NCI-H187 treated with DMSO at 0.1 percent for 48 hours (cell line): ENCODE measurements at places on chromosomes 3 and 15.

DNA sequence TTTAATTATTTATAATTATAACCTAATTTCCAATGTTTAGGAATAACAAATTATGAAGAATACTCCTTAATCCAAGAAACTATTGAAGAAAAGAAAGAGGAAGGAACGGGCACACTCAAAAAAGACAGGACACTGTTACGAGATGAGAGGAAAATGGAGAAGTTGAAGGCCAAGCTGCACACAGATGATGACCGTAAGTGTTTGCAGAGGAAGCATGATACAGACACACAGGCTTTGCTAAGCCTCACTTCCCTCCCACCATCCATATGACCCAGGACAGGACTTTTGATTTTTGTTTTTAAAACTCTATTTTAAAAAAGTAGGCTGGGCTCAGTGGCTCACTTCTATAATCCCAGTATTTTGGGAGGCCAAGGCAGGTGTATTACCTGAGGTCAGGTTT is 389.4 kb upstream of the TPM1 start:
- DNase-seq: no peak

GRCh38 chr3:101900316-101900715 is 51.0 kb downstream of the NFKBIZ start:
- DNase-seq: no peak

DNA sequence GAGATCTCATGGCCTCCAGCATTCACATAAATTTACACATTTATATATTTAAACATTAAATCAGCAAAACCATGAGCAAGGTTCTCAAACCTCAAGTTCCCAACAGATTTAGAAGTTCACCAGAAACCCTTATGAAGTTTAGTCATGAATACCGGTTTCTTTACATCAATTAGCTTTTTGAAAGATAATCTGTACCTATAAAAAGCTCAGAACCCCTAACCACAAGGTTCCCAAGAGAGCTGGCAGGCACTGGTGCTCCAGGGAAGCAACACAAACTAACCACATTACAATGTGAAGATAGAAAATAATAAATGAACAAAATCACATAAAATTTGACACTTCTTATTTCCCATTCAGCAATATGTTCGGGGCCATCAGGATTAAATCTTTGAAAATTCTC is 150.9 kb downstream of the FBN1 start:
- no peak for DNase-seq

GRCh38 chr3:144189044-144189443 is 217.4 kb downstream of the DIPK2A start:
- no peak for DNase-seq

- DNase-seq: no peak
Observed at GRCh38 chr3:145243875-145244274, 917.1 kb downstream of the PLOD2 start.

GRCh38 chr3:158539414-158540014 is 31.5 kb upstream of the MLF1 start:
- no peak for DNase-seq

DNA sequence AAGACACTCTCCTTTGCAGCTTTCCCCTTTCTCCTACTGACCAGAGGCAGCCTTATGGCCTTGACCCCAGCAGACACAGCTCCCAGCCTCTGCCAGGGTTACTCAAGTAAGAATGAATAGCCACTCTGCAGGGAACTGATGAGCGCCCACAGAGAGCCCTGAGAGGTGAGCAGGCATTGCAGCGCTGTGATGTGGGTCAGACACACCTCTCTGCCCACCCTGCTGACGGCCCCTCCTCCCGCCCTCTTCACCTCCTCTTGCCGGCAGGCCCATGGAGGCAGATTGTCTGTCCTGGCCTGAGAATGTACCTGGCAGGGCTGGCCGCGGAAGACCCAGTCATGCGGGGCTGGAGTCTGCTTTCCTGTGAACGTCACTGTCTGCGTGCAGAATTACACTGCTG is 512.6 kb upstream of the PPP2R3A start:
- DNase-seq: no peak

GRCh38 chr3:38021196-38021595 is 8.2 kb downstream of the PLCD1 start:
- DNase-seq: no peak

DNA sequence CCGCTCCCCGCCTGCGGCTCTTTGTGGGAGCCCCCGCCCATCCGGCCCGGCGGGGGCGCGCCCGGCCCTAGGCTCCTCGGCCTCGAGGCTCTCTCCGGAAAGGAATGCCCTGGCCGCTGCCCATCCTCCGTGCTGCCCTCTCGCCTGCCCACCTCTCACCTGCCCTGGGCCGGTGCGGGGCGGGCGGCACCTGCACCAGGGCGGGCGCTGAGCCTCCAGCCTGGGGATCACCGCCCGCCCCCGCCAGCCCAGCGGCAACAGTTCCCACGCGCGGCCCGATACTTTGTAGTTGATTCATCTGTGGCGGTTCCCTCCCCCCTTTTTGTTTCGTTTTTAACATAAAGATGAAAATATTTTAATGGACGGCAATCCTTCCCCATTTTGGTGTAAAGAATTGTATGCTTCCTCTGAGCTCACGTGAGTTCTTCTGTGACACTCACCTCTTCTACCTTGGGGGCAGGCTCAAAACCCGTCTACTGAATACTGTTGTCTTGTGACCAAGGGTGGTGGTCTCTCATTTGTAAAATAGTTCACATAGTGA is 1.9 kb downstream of the KLF13 start:
- DNase-seq: no peak

GRCh38 chr15:80750575-80750974 is 28.6 kb upstream of the CEMIP start:
- no peak for DNase-seq

DNA sequence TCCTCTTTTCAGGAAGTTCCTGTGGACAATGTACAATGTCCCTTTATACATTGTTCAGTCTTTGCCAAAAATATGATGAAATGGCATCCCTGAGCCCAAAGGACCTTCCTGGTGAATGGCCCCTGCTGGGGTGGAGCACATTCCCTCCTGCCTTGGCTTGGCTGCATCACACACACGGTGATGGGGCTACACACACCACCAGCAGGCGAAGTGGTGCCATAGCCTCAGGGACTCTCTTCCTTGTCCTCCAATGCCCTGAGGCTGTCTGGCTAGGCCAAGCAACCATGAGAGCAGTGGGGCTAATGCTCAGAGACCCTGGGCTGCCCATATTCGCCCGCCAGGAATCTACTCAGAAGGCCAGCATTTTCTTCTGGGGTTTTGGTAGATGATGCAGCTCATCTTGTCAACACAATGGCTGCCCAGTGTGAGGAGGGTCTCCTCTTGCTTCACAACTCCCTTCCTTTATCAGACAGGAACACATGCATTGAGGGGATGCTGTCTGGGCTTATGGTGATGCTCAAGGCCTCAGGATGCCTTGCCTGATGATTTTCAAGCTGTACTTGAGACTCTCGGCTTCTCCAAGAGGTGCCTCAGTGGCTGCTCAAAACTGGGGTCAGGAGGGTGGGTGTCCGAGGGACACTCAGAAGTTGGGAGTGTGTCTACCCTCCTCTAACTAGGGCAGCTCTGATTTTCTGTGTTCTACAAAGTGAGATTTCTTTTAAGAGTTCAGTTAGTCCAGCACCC is 40.9 kb upstream of the EPHB1 start:
- DNase-seq: no peak

- no peak for DNase-seq
Observed at GRCh38 chr15:22866079-22866478, 27.6 kb downstream of the NIPA2 start.

DNA sequence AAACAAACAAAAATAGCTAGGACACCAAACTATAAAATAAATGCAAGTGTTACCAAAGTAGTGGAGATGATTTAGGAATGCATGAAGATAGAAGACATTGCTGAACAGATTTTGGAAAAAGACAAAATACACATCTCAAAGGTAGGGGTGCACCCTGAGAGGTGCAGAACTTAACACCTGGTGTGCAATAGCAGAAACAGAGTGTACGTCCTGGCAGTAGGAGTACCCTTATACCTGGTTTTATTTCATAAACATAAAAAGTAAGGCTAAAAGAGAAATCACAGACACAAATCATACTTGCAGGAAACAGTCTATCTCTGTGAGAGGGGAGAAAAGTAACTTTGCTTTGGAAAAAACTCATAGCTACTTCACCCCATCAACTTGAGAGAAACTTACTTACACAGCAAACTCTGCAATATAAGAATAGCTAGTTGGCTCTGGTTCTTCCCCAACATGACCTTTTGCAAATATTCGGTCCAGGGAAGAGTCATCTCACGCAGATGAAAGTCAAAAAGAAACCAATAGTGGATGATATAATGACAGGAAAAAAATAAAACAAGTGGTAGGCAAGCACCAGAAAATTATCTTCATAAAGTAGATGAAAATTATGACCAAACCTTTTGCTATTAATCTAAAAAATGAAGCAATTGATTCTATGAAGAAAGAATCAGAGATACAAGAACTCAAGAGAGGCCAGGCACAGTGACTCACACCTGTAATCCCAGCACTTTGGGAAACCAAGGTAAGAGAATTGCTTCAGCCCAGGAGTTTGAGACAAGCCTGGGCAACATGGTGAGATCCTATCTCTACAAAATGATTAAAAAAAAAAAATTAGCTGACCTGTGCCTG is 108.9 kb upstream of the BNIP2 start:
- no peak for DNase-seq

DNA sequence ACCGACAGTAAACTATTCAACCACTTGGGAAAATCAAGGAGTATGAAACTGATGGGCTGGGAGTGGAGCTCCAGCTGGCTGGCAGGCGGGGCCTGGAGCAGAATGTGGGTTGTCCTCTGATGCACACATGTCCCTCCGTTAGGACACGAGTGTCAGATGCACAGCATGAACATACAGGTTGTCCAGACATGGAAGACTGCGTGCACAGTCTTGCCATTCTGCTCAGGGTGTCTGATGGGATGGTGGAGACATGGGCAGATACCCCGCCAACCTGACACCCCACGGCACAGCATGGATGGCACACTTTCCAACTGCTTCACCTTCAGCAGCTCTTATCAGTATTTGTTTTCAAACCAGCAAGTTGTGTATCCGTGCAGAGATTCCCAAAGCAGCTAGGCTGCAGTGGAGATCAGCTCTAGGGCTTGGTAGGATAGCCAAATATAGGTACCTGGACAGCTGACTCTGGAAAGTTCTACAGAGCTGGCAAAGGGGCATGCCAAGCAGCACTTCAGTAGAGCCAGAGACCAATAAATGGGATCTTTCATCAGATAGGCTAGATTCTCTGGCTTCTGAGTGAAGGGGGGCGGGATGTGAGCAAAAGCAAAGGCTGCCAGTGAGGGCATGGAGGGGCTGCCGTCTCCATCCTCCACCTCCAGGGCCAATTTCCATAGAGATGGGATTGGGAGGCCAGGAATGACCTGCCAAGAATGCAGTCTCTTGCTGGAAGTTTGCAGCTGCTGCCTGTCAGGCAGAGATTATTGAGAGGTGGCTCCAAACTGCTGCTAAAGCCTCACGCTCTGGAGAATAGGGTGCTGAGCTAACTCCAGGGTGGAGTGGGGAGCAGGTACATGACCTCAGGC is 47.2 kb upstream of the KY start:
- no peak for DNase-seq

- DNase-seq: no peak
Observed at GRCh38 chr3:3817865-3818264, 18.6 kb downstream of the LRRN1 start.

- no peak for DNase-seq
Observed at GRCh38 chr3:23508464-23508863, 297.3 kb upstream of the UBE2E1 start.

GRCh38 chr15:78072080-78072892 is 5.2 kb downstream of the TBC1D2B start:
- DNase-seq: no peak

DNA sequence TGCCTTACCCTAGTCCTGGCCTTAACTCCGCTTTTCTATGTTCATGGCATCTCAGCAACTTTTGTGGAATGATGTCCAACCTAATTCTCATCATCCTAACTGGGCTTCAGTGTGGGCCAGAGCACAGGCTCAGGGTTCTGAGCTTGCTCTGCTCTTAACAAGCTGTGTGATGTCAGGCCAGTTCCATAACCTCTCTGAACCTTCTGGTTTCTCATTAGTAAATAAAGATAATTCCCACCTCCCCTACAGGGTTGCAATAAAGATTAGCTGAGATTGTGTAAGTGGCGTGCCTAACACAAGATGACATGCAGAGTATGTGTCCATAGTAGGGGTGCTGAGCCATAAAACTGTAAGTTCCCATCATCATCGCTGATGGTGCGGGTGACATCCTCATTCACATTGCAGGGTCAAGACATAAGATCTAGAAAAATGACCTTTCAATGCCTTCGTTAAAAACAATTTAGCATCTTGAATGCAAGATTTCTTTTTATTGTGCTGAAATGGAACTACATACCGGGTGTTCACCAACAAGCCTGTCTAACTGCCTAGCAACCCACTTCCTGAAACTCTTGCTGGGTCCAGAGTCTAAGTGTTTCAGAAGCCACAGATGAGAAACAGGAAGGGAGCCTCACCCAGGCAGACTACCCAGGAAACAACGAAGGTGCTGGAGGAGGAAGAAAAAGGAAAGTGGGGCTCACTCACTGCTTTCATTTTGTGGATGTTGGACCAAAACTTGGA is 36.2 kb downstream of the CDCP1 start:
- DNase-seq: no peak

DNA sequence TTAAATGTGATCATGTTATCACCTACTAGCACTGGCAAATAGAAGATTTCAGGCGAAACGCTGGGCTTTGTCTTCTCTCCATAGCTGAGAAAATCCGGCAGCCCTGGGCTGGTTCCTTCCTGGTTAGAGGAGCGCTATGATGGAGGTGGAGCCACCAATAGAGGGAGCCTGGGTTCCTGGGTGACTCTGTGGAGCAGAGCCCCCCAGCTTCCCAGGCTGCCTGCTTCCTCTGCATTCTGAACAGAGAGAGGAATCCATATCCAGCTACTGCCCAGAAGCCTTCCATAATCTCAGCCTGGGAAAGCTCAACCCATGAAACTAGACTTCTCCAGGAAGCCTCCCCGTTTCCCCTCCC is 32.6 kb upstream of the IQSEC1 start:
- DNase-seq: no peak

- no peak for DNase-seq
Observed at GRCh38 chr3:33919312-33920120, 121.1 kb downstream of the PDCD6IP start.

DNA sequence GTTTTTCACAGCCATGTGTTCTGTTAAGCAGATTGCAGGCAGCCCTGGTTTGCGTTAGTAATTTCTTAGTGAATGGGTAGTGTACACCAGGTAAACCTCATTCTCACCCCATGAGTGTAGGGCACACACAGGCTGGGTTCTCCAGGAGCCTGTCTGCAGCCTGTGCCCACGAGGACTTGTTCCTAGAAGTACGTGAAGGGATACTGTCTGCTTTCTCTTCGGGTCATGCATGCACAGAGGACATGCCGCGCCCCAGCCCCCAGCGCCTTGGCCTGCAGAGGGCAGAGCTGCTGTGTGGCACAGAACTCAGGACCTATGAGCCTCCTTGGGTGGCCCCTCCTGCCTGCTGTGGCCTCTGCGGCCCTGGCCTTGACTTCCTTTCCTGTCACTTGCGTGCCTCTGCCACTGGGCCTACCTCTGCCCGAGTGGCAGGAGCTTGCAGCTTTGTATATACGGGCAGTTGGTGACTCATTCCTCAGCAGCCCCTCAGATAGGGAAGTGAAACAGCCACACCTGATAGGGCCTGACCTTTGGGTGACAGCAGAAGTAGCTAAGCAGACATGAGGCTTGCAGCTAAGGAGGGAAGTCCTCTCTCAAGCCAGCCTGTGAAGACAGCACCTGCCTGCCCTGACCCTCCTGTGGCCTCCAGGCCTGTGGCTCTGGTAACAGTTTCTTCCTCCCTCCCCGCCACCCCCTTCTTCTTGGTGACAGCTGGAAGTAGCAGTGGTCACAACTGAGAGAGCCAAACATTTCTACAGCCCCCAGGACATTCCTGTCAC is 19.5 kb downstream of the PPCDC start:
- no peak for DNase-seq

GRCh38 chr3:14913926-14914778 is 33.2 kb upstream of the NR2C2 start:
- DNase-seq: no peak

- no peak for DNase-seq
Observed at GRCh38 chr15:67224889-67225288, 29.6 kb downstream of the AAGAB start.
